ENCODE measurements at places on chromosomes 3 and 15.

- no peak for DNase-seq
Measured at GRCh38 chr15:40558952-40559742, 5.7 kb downstream of the CCDC32 start.

DNA sequence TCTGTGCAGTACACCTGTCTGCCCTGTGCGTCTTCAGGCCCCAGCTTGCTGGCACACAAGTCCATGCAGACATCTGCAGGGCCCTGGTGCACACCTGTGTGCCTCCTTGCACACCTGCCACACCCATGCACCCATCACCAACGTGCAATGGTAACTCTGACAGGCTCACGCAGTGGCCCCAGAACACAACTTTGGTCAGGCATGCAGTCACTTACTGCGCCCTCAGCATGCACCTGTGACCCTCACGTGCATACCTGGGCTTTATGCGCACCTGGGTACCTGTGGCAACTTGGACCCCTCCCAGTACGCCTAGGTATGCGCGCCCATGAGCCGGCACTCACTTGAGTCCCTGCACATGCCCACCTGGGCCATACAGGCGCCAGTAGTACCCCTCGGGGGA, 1.7 kb downstream of the PLXND1 start:
- no peak for DNase-seq

DNA sequence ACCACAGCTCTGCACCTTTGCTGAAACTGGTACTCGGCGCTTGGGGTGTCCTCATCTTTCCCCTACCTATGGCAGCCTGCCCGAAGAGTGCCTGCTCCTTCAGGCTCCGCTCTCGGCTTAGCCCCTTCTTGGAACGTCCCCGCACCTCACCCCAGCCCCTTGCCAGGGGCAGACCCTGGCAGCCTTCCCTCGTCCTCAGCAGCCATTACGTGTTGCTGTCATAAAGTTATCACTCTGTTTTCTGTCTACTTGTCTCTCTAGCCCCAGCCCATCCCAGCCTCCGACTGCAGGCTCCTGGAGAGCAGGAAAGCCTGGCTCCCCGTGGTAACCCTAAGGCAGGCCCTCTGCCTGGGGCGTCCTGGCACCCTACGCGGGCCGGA, 5.1 kb upstream of the BAHD1 start:
- no peak for DNase-seq

DNA sequence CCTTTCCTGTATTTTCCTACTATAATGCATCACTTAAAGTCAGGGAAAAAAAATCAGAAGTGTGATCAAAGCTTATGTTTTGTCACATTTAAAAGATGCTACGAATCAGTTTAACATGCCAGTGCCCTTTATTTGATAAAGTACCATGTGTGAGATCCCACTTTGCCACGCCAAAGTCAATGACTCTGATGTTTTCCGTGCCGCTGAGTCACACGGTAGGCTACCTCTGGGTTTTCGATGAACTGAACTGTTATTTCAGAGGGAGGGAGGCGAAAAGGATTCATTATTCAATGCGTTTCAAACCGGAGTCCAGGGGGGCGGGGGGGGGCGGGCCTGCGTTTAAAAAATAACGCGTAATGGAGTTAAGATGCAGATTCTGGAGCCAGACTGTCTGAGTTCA, 203.0 kb downstream of the ABHD5 start:
- DNase-seq = no peak

GRCh38 chr3:44039006-44039405, 202.7 kb upstream of the TOPAZ1 start:
- DNase-seq = no peak

- peak; percentile 19 for DNase-seq
Measured at GRCh38 chr3:107938143-107938542, 152.7 kb downstream of the CD47 start.

- no peak for DNase-seq
Measured at GRCh38 chr3:159829056-159829455, 159.6 kb upstream of the IL12A start.

- no peak for DNase-seq
Measured at GRCh38 chr15:22262613-22263020, 182.3 kb downstream of the OR4M2 start.

DNA sequence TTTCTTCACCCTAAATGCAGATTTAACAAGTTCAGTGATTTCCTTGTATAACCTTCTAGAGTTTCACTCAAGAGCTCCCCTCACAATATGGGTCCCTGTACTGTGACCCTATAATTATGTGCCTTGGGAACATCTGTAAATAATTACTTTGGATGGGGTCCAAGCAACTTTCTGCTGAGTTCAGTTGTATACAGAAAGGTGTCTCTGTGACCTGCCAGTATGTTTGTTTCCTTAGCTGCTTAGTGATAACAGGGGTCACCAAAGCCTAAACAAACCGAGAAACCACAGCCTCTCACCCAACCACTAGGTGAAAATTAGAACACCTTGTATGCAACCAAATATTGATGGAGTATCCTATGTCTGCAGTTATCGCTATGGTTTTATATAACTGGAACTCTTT, 29.8 kb upstream of the SLC25A36 start:
- no peak for DNase-seq

- DNase-seq = no peak
Measured at GRCh38 chr3:66463730-66464511, 36.9 kb downstream of the LRIG1 start.

- DNase-seq = no peak
Measured at GRCh38 chr3:170037463-170038433, at the start of gene GPR160. GPR160 (plus strand) TSS chr3:170037995; CDS start chr3:170083973, 45,978 bp downstream.

DNA sequence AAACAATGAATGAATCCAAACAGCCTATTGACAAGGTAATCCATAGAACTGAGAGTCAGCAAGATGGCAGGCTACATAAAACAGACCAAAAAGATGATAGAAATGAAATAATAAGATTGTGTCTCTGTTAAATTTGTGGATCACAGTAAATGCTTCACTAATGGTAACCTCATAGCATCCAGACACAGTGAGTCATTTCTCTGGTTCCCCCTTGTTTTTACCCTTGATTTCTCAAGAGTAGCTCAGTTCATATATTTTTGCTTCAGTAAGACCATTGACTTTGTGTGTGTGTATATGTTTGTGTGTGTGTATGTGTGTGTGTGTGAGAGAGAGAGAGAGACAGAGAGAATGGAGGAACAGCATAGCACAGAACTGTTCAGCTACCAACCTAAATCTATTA, 546.9 kb downstream of the RBMS3 start:
- DNase-seq = no peak

DNA sequence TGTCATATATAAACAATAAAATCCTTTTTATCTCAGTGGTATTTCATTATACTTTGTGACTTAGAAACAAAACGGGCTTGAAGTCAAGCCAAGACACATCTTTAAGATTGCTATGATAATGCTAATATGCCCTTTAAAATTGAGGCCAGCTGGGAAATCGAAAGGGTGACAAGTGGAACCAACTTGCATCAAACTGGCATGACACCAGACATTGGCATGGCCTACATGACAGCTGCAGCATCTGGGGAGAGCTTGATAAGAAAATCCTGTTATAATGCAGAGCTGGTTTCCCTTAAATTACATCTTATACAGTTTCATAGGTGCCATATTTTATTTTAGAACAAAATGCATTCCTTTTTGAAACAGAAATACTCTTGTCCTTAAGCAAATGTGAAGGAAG, 325.2 kb downstream of the ZBBX start:
- DNase-seq = no peak

- DNase-seq = peak; percentile 10
Measured at GRCh38 chr3:61066800-61067199, 184.5 kb downstream of the FHIT start.

DNA sequence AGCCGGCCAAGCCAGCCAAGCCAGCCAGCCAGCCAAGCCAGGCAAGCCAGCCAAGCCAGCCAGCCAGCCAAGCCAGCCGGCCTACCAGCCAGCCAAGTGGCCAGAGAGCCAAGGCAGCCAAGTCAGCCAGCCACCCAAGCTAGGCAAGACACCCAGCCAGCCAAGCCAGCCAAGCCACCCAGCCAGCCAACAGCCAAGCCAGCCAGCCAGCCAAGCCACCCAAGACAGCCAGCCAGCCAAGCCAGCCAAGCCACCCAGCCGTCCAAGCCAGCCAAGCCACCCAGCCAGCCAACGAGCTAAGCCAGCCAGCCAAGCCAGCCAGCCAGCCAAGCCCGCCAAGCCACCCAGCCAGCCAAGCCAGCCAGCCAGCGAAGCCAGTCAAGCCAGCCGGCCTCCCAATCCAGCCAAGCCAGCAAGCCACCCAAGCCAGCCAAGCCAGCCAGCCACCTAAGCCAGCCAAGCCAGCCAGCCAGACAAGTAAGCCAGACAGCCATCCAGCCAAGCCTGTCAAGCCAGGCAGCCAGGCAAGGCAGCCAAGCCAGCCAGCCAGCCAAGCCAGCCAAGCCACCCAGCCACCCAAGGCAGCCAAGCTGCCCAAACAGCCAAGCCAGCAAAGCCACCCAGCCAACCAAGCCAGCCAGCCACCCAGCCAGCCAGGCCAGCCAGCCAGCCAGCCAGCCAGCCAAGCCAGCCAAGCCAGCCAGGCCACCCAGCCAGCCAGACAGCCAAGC, 200.5 kb downstream of the GOLGA6L6 start:
- DNase-seq = peak; percentile 15

GRCh38 chr3:48851407-48851806, 3.7 kb upstream of the PRKAR2A start:
- no peak for DNase-seq

GRCh38 chr3:8574670-8575322, 69.8 kb downstream of the SSUH2 start:
- no peak for DNase-seq

DNA sequence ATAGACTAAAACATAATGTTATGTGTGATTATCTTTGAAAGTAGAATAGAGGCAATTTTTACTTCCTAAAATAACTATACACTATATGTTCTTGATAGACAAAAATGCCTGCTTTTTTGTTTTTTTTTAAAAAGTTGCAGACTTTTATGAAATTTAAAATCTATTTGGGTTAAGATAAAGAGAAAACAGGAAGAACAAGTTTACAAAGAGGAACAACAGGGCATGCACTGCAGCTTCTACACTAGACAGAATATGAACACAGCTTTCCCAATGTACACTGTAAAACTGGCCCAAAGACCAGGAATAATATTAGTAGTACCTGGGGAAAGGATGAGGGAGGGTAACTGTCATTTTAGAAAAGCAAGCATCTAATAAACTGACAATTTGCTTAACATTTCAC, 53.7 kb downstream of the NR1I2 start:
- no peak for DNase-seq

DNA sequence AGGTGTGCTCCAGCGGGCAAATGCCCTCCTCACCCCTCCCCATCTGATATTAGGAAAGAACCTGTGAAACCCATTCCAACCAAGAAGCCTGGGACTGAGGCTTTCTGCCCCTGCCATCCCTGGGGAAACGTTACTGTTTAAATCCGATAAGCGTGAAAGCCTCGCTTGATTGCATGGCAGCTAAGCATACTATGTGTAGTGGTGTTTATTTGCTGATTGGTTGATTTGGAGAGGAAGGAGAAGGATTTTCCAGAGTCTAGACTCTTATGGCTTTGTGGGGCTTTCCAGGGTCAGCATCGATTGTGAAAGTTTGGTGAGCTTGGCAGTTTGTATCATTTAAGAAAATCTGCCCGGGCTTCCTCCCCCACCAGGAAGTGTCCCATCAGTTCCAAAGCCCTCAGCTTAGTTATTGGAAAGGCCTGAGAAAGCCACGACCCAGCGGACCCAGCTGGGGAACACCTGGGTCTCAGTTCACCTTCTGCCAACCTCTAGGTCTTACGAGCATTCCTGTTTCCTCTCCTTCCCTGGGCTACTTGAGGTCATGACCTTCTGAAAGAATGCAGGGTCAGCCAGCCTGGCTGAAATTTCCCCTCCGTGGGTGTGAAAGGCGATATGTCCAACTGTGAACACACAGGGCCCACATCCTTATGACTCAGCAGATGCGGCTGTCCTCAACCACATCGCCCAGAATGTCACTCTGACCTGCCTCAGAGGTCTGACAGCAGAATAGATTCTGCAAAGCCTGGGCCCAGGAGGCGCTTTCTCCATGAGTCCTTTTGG, 62.8 kb upstream of the HERC1 start:
- no peak for DNase-seq

- no peak for DNase-seq
Measured at GRCh38 chr3:66567077-66567476, 66.3 kb upstream of the LRIG1 start.

- no peak for DNase-seq
Measured at GRCh38 chr3:49745986-49746385, 22.2 kb upstream of the GMPPB start.

DNA sequence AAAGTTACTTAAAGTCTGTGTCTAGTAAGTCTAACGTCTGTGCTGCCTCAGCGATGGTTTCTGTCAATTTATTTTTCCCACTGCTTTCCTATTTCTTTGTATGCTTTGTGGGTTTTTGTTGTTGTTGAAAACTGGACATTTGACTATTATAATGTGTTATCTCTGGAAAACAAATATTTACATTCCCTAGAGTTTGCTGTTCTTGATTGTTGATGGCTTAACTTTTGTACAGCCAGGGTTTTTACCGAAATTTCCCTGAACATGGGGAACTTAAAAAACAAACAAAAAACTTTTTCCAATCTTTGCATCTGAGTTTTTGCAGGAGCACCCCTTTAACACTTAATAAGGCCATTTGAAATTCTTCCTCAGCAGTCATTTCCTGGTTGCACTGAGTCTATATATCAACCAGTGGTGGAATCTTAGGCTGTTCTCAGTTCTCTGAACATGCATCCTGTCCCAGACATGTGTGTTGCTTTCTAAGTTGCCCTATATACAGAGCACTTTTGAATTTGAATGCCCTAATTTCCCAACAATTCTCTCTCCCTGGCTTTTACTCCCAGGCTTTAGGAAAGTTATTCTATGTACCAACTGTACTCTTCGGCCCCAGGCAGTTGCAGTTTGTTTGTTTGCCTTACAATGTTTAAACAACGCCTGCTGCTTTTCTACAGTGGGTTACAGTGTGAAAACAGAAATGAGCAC, 11.8 kb upstream of the PIAS1 start:
- DNase-seq = no peak

DNA sequence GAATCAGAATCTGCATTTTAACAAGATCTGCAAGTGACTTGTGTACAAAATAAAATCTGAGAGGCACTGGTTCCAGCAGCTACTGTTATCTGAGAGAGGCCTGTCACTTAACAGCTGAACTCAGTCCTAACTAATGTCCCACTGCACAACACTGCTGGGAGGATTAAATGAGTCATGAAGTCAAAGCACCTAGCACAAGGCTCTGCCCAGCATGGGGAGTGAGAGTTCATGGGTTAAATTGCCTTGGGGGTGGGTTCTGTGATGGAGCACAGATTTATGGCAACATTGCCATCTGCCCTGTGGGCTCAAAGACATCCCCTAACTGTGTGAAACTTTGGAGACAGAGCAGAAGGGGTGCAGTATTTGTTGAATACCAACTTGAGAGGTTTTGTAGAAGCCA, 250.9 kb downstream of the PLCL2 start:
- DNase-seq = no peak
